ENCODE measurements at places on chromosomes 6 and 20.

DNA sequence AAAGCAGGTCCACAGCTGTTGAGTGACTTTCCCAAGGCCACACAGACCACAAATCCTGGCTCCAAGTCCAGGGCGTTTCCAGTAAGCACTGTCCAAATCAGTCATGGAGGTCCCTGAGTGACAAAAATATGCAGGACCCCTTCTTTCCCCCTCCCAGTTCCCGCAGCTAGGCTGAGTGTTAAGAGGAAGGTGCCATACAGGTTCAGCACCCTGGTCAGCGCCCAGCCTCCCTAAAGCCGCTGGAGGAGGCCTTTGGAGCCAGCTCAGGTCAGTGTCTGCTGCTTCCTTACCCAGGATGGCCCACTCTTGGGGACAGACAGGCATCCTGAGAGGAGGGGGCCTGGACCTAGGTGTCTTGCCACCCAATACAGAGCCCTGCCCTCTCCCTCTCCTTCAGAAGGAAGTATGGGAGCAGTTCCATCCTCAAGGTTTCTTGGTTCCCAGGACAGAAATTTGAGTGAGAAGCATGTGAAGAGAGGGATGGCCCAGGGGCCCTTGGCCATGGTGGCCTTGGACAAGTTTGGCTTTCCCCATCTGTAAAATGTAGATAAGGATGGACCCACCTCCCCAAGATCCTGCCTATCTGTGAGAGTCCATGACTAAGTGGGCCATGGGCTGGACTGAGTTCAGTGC lies 13.2 kb downstream of the TMEM74B start:
- DNase-seq = no peak

GRCh38 chr20:2327620-2328555 lies 32.1 kb downstream of the TGM3 start:
- no peak for DNase-seq

DNA sequence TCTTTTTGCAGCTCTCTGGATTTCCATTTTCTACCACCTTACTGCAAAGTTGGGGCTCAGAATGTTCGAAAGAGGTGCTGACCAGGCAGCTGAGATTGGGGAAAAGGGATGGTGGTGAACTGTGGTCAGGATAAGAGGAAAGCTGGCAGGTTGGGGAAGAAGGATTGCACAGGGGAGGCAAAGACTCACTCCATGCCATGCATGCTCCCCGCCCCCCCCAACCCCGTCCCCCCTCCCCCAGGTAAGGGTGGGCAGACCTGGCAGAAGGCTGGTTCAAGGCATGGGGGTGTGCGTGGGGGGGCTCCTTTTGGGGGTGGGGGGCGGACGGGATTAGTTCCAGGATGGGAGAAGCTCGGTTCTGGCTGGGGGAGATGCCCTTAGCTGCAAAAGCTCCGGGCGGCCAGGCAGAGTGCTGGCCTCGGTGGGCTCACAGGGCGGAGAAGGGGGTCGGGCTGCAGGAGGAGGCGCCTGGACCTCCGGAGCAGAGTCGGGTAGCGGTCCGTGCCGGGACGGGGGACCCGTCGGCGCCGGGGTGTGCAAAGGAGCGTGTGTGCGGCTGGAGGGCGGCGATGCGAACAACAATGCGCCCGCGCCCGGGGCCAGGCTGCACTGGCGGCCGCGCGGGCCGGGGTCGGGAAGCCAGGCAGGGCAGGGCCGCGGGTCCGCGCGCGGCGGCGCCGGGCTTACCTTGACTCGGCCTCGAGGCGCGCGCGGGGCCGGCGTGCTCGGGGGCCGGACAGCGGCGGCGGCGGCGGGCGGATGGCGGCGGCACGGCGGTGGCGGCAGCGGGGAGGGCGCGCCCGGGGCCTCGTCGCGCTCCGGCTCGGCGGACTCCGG lies 880 bp downstream of the ADNP start:
- DNase-seq = peak; percentile 26

DNA sequence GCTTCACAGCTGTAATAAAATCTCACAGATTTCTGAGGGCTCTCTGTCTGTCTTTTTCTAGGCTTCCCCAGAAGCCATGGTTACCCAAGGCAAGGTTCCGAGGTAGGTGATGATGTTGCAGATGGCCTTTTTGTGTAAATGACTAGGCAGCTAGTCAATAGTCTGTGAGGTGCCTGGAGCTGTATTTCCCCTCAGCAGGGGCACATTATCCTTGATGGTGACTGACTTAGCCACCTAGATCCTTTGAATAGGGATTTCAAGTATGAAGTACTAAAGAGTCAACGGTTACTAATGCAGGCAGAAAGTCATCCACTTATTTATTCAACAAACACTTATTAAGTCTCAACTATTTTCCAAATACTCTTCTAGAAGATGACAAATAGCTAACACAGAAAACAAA lies 49.3 kb upstream of the L3MBTL3 start:
- no peak for DNase-seq

DNA sequence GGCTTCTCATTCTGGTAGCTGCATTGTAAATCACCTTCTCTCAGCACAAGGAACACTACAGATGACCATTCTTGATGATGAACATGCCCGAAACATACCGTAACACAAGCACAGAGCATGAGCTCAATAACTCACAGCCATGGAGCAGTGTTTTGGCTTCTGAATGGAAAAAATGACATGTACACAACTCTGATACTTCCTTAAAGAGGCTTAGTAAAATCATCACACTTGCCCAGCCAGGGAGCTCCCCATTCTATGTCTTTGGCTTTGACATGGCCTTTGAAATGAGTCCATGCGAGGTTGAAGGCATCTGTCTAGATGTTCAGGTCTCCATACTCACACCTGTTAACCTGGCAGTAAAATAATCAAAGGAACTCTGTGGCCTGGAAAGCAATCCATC lies 87.6 kb downstream of the MYB start:
- DNase-seq = no peak

- DNase-seq = no peak
Measured at GRCh38 chr20:45456632-45457031, 12.9 kb upstream of the WFDC2 start.

DNA sequence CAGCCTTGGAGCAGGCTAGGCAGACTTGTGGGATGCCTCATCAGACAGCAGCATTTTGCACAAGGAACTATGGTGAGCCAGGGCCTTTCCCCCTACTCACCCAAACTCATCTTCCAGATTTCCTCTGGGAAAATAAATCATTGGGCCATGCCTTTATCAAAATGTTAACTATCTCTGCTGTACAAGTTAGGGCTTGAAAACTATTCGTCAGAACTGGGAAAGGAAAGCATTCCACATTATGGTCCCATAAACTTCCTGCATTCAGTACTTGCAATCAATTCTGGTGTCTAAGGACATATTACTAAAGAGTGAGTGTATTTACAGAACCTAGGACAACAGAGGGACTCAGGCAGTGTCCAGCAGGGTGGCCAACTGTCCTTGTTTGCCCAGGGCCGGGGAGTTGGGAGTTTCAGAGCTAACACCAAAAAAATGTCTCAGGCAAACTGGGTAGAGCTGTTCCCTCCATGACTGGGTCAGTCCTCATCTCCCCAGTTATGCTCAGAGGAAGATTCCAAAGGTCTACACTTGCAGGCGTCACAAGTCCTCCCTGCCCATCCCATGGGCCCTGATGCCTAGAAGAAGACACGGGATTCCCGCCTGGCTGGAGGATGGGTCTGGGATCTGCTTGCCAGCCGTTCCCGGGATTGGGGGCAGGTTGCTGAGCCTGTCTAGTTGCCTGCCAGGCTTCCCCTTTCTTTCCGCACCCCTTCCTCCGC lies 72.2 kb downstream of the SLC22A3 start:
- DNase-seq = no peak

DNA sequence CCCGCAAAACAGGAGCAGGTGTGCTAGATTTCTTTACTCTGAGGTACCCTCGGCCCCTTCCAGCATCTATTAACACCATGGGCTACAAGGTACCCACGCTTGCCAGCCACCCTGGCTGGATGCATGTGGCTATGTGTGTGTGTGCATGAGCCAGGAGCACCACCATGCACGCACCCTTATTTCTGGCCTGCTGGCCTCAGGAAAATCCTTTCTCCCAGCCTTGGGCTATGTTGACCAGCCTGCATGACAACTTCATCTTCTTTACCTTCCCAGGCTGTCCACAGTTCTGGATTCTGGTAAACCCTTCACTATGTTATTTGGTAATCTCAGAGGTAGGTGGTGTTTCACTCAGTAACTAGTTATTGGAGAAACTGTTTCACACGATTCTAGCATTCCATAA lies 40.4 kb downstream of the GPR6 start:
- no peak for DNase-seq

GRCh38 chr6:5025911-5026819 lies 22.3 kb upstream of the RPP40 start:
- no peak for DNase-seq

- DNase-seq = no peak
Measured at GRCh38 chr20:44464514-44464913, 11.2 kb upstream of the TTPAL start.

DNA sequence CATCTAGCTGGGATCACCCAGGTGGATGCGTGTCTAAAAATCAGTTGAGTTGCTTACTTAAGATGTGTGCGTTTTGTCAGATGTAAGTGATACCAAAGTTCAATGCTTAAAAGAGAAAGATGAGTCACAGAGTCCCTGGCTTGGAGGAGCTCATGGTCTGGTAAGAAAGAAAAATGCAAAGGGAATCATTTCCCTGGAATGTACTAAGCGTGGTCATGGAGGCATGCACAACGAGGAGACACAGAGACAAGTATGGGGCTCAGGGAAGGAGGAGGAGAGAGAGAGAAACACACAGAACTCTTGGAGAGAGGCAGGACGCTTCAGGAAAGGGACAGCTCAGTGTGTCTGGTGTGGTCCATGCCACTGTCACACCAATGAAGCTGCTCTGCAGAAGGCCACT lies 186.9 kb upstream of the GMDS start:
- no peak for DNase-seq

Measured in stimulated activated CD4-positive, alpha-beta T cell treated with anti-CD3 and anti-CD28 coated beads, TNF-alpha, amount 100 ng/mL, for 4 hours (primary cell).